Activated CD4-positive, alpha-beta T cell treated with anti-CD3 and anti-CD28 coated beads for 24 hours (primary cell): ENCODE measurements at places on chromosomes 16 and 17.

DNA sequence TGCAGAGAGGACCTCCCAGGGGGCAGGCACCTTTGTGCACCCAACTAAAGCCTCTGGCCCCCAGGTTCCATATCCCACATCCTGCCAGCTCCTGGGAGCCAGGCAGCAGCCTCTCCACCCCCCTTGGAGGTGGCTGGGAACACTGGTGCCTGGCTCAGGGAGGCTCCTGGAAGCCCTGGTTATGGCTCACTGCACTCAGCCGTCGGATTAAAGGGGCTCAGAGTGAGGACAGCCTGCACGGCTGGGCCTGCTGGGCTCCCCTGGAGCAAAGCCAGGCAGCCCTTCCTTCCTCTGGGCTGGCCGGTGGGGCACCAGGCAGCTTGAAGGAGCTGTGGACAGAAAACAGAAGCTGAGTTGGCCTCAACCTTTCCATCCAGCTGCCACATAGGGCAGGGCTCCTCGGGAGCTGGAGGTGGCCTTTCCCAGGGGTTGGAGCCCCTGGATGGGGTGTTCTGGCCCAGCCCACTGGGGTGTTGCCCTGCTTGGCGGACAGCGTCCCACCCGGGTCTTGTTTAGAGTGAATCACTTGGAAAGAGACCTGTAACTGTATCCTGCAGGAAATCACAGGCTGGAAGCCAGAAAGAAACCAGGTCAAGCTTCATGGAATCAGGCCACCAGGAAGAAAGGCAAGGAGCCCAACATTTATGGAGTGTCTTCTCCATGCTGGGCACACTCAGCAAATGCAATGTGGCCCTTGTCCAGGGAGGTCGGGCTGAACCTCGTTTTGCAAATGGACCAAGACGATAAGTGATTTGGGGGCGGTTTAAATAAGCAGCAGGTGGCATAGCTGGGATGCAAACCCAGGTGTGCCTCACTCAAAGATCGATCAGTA, 253.3 kb downstream of the SOX9 start:
- DNase-seq, result no peak

- no peak for DNase-seq
These were observed 76.6 kb downstream of the ZZEF1 start for GRCh38 chr17:4066210-4066609.

DNA sequence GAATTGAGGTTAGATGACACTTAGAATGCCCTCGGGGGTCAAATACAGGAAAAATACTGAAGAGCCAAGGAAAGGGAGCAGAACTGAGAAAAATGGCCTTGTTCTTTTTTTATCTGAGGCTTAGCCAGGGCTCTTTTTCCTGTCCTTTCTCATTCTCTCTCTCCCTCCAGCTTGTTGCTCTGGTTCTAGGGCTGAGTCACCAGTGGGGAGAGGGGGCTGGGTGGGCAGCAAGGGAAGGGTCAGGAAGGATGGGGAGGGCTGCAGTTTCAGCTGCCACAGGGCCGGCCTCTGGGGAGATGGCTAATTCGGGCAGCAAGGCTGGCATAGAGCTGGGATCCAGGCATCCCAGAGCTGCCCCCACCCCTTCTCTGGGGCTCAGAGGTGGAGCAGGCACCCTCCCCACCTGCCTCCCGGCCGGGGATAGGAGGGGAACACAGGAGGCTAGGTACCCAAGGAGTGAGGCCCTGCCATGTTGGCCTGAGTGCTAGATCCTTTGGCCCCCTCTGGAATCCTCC, 3.9 kb downstream of the ITGA3 start:
- DNase-seq, result no peak

- DNase-seq, result no peak
These were observed 54.4 kb downstream of the PITPNC1 start for GRCh38 chr17:67431249-67432015.

- no peak for DNase-seq
These were observed 15.2 kb downstream of the PIEZO1 start for GRCh38 chr16:88769617-88770460.

- DNase-seq, result no peak
These were observed 36.9 kb downstream of the XYLT1 start for GRCh38 chr16:17433577-17434451.
